ENCODE measurements at places on chromosomes 6 and 20. TPM values are rescaled to one million over a fixed set of nuclear protein-coding genes. Genes with fewer than 3 reads are reported as not detected.

The BPIFB2 gene
- total RNA-seq = not detected

The TREML1 gene
- total RNA-seq = not detected

The PRICKLE4 gene
- 2.8 TPM for total RNA-seq

The BEND3 gene
- 1.6 TPM for total RNA-seq

The CPNE5 gene
- total RNA-seq = 22.2 TPM

The GGTLC1 gene
- total RNA-seq = not detected

The HEY2 gene
- 75.1 TPM for total RNA-seq

The MROH8 gene
- total RNA-seq = 5.2 TPM

The MBOAT1 gene
- 2.2 TPM for total RNA-seq

DNA sequence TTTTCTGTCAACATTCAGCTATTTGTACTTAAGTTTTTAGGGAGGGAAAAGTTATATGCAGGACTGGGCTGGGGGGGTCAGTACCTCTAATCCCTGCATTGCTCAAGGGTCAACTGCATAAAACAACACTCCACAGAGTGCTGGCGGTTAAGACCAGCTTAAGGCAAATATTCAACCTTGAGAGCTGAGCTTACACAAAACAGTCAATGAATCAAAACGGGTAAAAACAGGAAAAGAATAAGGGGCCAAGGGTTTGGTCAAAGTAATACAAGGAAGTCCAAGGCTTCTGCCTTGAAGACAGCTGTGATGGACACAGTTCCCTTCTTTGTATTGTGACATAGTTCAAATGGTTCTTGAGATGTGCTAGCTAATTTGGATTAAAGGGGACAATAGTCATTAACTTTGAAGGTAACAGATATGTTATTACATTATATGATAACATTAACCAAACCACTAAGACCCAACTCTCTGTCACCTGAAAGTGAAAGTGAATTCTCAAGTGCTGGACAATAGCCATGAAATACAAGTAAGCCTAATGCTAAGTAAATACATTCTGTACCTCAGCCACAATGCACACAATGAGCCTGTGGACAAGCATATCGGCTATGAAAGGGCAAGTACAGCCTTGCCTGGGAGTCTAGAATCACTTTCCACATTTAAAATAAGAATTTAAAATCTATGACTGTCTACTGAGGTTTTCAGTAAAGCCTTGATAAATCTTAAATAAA, 106.8 kb downstream of the PDE10A start:
- no peak for DNase-seq

GRCh38 chr6:141486942-141487341, 645.8 kb upstream of the GJE1 start:
- DNase-seq = no peak

GRCh38 chr6:3045369-3045768, 22.9 kb upstream of the RIPK1 start:
- DNase-seq = no peak

- DNase-seq = no peak
Measured at GRCh38 chr6:117494694-117495318, 12.3 kb downstream of the DCBLD1 start.

DNA sequence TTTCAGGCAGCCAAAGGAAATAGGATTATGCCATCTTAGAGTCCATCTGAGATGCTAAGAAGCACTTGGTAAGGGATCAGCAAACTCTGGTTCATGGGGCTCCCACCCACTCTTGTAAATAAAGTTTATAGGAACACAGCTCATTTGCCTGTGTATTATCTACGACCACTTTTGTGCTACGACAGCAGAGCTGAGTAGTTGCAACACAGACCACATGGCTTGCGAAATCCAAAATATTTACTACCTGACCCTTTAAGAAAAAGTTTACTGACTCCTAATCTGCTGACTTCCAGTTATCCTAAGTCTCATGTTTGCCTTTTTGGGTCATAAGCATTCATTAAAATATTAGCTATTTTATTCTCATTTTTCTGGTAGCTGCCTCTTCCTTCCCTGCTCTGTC, 859.0 kb downstream of the QKI start:
- no peak for DNase-seq

- DNase-seq = no peak
Measured at GRCh38 chr6:159931112-159931511, 37.8 kb upstream of the IGF2R start.

GRCh38 chr6:148614602-148615001, 132.2 kb upstream of the UST start:
- DNase-seq = no peak

DNA sequence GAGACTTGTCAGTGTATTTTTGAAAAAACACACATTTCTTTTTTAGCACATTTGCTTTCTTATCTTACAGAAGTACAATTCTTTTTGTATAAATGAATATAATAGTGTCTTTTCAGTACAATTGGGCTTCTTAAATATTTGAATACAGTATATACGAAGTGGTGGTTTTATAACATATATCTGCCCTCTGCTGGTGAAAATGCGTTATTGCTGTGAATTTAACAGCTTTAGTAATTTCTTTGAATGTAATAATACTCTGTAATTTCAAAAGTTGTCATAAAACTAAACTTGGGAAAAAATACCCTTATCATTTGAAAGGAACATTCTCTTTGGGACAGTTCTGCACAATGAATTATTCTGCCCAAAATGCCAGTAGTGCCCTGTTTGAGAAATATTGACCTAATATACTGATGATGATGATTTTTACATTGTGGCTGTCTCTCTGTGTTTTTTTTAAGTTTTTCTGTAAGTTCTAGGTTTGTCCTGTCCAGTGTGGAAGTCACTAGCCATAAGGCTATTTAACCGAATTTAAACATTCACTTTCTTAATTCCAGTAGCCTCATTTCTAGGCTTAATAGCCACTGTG, 19.0 kb downstream of the SMAP1 start:
- DNase-seq = no peak

GRCh38 chr6:101403216-101403945, 9.9 kb downstream of the GRIK2 start:
- no peak for DNase-seq

DNA sequence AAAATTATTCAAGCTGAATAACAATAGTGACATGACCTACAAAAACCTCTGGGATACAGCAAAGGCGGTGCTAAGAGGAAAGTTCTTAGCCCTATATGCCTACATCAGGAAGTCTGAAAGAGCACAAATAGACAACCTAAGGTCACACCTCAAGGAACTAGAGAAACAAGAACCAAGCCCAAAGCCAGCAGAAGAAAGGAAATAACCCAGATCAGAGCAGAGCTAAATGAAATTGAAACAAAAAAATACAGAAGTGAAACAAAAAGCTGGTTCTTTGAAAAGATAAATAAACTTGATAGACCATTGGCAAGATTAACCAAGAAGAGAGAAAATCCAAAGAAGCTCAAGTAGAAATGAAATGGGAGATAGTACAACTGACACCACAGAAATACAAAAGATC, 47.6 kb upstream of the NOTCH4 start:
- no peak for DNase-seq

DNA sequence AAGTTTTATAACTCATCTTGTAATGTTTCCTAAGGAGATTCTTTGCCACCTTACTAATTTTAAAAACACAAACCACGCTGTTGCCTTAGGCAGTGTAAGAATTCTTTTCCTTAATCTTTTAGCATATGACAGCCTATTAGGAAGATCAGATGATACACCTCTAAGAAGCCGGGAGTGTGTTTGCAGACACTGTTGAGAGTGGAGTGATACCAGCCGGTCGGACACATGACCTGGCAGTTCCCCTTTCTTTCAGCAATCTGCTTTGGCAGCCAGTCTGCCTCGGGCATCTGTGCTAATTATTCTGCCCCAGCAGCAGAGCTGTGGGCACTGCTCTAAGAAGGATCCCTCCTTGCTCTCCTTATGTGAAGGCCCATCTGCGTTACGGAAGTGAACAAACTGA, 50.9 kb downstream of the PLCB4 start:
- DNase-seq = peak; percentile 49

- no peak for DNase-seq
Measured at GRCh38 chr6:149209871-149210775, 107.4 kb upstream of the TAB2 start.

GRCh38 chr20:16664020-16664419, 65.8 kb upstream of the SNRPB2 start:
- no peak for DNase-seq

Data from heart right ventricle (tissue), 16 donors.